ENCODE measurements at places on chromosomes 2 and 18.

DNA sequence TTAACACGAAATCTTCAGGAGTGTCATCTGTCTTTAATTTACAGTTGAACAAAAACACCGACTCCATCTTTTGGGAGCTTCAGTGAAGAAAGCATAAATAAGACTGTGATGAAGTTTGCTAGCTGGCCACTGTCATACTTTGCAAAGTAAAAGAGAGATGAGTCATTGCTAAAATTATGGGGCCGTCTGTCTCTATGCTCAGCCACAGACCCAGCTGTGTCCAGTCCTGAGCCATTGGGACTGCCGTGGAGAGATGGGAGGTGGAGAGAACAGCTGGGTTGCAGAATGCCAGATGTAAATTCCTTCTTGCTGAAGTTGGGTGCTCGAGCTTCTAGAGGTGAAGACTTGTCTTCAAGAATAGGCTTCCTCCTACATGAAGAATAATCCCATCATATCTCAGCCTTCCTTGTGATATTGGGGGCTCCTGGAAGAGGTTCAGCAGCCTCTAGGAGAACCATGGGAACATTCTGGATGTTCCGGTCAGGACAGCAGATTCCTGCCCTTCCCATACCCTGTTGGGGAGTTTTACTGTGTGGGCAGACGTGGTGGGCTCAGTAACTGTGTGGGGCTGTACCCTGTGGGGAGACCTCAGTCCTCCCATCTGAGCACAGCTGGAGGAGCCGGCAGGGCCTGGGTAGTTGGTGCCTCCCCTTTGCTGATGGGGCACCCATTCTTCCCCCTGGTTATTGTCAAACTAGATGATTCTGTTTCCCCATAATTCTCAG, 71.1 kb downstream of the LDLRAD4 start:
- no peak for DNase-seq

DNA sequence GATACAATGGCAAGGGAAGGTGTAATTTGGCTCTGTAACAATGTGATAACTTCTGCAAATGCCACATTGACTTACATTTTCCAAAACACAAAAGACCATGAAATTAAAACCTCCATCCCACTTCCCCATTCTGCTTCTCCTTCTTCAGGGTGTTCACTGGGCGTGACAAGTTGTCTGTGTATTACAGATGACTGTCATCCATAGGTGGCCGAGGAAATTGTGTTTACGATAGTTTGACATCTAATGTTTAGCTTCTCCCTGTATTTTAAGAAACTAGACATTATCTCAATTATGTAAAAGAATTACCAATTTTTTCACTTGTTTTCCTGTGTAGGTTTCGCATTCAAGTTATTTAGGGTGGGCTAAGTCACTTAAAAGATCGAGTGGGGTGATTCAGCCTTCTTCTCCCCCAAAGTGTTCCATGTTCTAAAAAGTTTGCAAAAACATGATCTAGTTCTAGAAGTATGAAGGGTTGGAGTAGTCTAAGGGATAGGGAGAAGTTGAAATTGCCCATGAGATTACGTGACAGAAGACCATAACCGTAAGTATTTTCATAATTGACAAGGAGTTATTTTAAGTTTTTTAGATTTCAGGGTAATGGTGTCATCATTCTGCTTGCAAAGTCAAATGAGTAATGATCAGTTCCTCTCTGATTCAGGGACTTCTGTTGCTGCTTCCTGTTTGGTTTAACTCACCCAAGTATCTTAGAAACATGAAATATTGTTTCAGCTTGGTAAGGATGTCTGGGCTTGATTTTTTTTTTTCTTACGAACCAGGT, 25.2 kb upstream of the CYTIP start:
- no peak for DNase-seq

GRCh38 chr2:7476371-7476770, 559.2 kb downstream of the RNF144A start:
- DNase-seq: no peak

- DNase-seq: no peak
Observed at GRCh38 chr18:9561759-9562158, 52.6 kb downstream of the PPP4R1 start.

- DNase-seq: no peak
Observed at GRCh38 chr18:41870191-41870590, 84.8 kb upstream of the PIK3C3 start.

DNA sequence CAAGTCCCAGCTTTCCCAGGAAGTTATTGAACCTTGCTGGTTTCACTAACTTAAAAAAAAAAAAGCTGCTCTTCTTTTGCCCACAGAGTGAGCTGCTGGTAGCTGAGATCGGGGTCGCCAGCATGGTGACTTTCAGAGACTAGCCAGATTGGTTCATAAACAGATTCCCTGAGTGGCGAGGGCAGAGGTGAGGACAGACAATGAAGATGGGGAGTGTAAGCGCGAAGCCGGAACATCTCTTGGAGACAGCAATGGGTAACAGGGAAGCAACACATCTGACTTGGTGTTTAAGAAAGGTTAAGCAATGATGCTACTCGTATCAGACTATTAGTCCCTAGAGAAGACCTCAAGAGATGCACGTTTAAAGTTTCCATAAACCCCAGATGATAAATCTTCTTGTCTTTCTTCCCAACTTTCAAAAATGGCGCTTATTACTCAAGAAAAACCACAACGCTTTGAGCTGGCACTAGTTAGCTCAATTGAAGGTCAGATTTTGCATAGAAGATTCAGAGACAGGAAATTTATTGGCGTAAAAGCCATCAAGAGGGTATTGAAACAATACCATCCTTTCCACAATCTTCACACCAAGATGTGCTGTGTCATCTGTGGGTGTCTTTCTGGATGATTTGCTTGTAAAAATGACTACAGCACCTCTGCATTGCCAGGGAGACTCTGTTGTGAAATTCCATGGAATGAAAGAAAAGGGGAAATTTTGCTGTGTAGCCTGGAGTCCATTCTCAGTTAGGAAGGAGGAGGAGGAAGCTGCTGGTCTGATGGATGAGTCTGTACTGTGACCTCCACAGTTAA, 193.1 kb upstream of the CXCR4 start:
- DNase-seq: no peak

Data from T-helper 1 cell (primary cell).